Hematopoietic multipotent progenitor cell treated with erythropoietin and hydrocortisone succinate and interleukin-3 and kit ligand, for 15 days (in vitro differentiated cells): ENCODE measurements at places on chromosomes 2 and 18.

GRCh38 chr2:137380610-137381009 is 583.7 kb upstream of the HNMT start:
- DNase-seq, result no peak

GRCh38 chr2:71861186-71862160 is 286.2 kb downstream of the CYP26B1 start:
- DNase-seq, result no peak

GRCh38 chr18:12102136-12102842 is 8.6 kb downstream of the ANKRD62 start:
- no peak for DNase-seq

DNA sequence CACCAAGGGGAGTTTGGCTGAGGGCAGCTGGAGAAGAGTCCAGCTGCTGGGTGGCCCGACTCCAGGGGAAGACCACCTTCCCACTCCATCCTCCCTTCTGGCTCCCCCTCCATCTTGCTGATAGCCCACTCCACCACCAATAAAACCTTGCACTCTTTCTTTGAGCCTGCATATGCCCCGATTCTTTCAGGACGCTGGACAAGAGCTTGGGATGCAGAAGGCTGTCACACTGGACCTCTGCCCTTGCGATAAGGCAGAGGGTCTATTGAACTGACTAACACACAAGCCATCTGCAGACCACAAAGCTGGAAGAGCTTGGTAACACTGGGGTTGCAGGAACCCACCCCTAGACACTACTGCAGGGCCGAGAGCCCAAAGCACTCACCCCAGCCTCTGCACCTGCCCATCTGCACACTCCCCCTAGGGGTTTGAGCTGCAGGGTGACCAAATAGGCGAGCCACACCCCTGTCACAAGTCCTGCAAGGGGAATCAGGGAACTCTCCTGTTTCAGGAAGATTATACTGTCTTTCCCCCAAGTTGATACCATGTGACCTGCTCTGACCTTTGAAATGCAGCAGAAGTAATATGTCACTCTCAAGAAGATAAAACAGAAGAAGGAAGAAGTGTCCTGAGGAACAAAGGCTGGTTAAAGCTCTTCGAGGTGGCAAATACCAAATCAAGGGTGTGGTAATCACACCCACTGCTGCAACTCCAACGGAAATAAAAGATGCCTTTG is 70.5 kb downstream of the SMAD4 start:
- no peak for DNase-seq

- no peak for DNase-seq
Measured at GRCh38 chr2:105299290-105299689, 30.2 kb downstream of the TGFBRAP1 start.

DNA sequence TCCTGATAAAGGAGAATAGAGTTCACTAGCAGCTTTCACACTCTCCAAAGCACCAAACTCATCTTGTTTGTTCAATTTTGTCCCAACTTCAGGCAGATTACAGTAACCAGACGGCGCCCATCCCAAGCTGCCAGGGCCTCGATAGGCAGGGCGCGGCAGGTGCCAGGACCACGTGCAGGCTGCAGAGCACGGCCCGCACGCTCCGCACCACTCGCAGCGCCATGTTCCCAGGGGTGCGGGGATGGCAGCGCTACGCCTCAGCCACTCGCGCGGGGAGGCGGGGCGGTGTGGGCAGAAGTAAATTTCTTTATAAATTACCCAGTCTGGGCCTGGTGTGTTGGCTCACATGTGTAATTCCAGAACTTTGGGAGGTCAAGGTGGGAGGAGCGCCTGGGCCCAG is 30.3 kb upstream of the INO80D start:
- DNase-seq, result no peak

DNA sequence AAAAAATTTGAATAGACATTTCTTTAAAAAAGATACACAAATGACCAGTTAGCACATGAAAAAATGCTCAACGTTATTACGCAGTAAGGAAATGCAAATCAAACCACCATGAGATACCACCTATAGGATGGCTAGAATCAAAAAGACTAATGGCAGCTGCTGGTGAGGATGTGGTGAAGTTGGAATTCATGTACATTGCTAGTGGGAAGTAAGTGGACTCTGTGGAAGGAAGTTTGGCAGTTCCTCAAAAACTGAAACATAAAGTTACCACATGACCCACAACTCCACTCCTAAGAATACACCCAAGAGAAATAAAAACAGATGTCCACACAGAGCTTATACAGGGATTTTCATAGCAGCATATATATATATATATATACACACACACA is 51.2 kb downstream of the MBP start:
- no peak for DNase-seq

GRCh38 chr18:76571689-76572088 is 76.6 kb upstream of the ZNF516 start:
- DNase-seq, result no peak

DNA sequence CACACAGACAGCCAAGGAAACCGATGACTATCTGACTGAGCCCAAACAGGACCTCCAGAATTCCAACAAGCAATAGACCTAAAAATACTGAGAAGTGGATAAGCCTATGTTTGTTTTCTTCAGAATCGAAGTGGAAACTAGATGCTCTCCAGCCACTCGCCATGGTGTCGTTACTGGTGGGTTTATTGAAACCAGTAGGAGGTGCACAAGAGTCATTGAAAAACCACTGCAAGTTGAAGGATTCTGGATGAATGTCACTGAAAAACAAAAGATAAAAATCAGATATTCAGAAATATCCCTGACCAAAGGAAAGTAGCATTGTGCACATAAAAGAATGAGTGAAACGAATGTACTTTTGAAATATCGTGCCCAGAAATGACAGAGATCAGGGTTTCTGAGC is 15.3 kb downstream of the TM4SF20 start:
- no peak for DNase-seq

- peak; percentile 80 for DNase-seq
Measured at GRCh38 chr2:189698020-189698887, 23.8 kb downstream of the ANKAR start.

DNA sequence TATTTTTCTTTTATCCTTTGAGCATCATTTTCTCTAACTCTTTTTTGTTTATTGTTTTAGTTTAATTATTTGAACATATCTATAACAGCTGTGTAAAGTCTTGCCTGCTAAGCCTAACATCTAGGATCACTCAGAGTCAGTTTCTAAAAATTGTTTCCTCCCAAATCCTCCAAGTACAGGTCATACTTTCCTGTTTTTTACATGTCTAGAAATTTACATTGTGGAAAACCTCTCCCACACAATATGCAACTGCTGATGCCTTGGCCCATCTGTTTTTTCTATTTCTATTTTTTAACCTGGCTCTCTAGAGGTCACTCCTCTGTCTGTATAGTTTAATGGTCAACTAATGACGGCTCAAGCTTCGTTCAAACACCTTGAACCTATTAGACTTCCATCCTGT is 261.0 kb downstream of the HRH4 start:
- DNase-seq, result no peak

DNA sequence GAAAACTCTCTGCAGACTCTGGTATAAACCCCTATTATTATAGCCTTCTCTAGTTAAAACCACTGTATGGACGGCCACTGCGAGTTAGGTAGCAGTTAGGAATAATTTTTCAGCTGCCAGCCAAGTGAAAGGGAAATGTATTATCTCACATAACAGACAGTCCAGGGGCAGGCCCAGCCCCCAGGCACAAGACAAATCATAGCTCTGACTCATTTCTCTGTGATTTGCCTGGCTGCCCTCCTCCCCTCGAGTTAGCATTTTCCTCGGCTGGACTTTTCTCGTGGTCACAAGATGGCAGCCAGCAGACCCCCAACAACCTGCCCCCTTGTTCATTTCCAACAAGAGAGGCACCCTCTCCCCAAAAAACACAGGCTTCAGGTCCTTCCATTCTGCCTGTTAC is 10.5 kb downstream of the VIT start:
- no peak for DNase-seq

DNA sequence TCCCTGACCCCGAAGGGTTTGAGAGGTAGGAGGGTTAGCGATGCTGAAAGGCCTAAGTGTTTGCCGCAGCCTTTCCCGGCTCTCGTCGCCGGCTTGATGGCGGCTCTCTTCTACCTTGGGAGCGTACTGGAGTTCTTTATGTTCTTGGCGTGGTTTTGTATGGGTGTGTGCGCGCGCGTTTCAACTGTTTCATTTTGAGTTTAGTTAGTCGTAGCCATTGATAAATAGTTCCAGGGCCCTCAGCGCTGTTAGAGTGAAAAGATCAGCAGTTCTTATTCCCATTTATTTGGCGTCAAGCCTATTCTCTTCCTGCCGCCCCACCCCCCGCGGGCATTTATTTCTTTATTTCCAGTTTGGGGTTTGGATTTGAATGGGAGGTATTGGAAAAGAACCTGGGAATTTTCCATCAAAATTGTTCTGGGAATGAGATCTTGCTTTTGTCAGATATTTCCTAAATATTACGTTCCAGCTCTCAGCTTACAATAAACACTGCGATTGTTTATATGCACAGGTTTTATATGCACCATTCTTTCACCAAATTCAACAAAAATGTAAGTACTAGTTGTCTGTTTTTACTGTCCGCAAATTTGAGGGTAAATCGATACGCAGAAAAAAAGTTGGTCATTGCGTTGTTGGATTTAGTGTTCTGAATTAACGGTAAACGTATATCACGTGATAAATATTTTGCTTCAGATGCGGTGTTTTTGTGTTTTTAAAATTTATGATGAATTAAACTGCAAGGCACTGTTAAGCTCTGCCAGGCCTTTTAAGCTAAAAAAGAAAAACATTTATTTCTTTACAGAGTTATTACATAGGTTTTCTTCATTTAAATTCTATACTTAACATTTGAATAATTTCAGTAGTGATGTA is 954 bp downstream of the CCNT2 start:
- DNase-seq, result peak; percentile 65

DNA sequence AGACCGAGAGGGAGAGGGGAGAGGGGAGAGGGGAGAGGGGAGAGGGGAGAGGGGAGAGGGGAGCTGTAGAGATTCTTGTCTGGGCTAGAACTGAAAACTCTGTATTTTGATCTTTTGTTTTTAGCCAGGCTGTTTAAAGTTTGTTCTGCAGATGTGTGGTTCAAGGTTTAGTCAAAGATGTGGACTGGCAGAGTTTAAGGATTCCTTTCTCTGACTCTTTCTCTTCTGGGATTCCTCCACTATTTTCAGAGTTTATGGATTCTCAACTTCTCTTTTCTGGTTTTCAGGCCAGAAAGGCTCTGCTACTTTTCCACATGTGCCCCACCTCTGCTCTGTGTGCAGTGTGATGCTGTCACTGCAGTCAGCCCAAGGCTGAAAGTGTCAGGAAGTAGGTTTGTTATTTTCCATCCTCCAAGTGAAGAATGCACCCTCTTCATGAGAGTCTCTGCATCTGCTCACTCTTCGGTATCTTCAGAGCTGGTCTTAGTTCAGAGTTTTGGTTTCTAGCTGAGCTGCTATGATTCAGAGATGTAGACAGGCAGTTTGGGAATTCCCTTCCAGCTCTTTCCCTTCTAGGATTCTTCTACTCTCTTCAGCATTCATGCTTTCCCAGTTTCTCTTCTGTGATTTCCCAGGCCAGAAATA is 130.9 kb upstream of the SMAD7 start:
- DNase-seq, result no peak

DNA sequence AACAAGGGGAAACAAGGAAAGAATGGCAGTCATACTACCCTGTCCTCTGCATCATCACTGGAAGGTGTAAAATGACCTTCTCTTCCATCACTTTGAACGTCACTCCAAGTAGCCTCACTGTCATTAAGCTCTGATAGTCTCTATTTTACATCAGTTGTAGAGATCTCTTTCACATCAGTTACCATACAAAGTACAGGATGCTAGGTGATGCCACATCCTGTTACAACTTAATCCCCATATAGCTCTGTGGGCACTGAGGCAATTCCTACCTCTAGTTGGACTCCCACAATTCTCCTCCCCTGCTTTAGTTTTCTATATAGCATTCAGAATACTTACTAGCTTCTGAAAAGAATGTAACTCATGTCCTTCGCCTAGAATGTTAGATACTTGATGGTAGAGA is 55.1 kb upstream of the TTC27 start:
- no peak for DNase-seq

- no peak for DNase-seq
Measured at GRCh38 chr18:52348209-52348608, 8.2 kb downstream of the DCC start.

DNA sequence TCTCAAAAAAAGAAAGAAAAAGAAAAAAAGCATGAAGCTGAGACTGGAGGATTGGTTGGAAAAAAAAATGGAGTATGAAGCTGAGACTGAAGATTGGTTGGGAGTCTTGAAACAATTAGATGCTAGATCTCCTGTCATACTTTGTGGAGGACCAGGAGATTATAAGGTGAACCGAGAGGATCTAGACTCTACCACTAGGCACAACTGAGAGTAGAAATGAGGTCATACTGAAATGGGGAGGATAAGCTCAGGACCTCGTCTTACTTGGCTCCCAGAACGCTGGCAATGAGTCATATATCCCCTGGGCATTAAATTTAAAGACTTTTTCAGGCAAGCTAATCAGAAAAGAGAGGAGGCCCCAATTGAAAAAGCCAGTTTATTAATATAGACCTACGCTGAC is 3.3 kb upstream of the ORC2 start:
- DNase-seq, result no peak

GRCh38 chr18:49844903-49845302 is 31.6 kb upstream of the ACAA2 start:
- DNase-seq, result no peak

DNA sequence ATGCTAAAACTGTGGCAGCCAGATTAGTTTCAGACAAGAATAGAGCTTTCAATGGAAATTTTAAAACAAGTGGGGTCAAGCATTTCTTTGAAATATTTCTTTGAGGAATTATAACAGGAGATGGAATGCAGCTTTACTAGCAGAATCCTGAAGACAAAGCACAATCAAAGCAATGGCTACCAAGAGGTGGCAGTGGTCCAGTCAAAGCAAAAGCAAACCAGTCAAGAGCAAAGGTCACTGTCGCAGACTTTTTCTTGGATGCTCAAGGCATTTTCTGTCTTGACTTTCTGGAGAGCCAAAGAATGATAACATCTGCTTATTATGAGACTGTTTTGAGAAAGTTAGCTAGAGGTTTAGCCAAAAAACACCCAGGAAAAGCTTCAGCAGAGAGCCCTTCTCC is 351.2 kb upstream of the DLGAP1 start:
- no peak for DNase-seq

DNA sequence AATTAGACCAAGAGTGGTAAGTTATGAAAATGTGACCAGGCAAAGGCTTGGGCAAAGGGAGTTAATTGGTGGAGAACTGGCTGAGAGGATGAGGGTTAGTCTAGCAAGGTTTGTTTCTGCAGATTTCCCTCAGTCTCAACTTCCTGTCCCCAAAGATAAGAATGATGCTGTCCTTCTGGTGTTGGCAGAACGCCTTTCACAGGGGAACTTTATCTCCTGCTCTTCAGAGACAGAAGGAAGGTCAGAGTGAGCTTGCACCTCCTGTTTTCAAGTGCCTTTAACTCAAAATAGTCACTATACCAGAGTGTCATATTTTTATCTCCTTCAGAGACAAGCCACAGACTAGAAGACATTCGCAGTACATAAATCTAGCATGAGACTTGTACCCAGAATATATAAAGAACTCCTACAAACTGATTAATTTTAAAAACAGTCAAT is 95.7 kb downstream of the TEX51 start:
- DNase-seq, result no peak

DNA sequence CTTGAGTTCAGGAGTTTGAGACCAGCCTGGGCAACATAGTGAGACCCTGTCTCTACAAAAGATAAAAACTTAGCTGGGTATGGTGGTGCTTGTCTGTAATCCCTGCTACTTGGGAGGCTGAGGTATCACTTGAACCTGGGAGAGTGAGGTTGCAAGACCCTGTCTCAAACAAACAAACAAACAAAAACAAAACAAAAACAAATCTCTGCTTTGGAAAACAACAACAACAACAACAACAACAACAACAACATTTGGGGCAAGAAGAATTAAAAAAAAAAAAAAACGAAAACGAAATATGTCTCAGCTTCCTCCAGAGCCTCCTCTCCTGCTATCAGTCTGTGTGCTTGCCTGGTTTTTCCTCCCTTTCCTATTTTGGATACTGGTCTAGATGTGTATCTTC is 16.9 kb downstream of the SLC4A1AP start:
- DNase-seq, result no peak
